Right kidney (tissue), 9 donors: ENCODE measurements at places on chromosomes 3 and 15.

DNA sequence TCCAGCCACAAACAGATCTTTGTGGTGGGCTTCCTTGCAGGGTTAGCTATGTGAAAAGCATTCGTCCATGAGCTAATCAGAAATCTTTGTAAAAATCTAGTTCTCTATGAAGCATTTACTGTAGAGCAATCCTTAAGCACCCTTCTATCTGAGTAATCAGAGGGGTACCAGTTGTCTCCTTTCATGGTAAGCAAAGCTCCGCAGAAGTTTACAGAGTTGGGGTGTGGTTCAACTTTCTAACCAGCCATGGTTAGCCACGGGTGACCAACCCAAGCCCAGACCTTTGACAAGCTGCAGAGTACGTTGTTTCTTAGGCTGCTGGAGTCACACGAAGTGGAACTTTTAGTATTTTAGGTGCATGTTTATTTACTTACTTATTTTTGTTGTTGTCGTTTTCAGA lies 77.4 kb downstream of the FLNB start:
- no peak for DNase-seq

DNA sequence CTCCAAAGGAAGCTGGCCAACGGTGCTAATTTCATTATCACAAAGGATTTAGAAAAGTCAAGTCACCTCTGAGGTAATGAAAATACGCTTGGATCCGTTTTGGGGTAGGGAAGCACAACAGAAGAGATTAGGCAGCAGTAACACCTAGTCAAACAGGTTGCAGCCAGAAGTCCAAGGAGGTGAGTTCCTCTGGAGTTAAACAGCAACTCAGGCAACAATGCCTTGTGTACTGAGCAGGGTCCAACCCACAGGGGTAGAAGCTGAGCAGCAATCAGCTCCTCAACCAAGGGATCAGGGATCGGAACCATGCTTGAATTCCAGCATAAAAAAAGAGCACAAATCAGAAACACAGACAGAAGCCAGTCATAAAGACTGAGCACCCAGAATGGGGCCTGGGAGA lies 88.1 kb upstream of the SPRED1 start:
- no peak for DNase-seq

GRCh38 chr3:6644070-6644929 lies 216.6 kb upstream of the GRM7 start:
- no peak for DNase-seq

- DNase-seq = no peak
These were observed 61.8 kb downstream of the GAP43 start for GRCh38 chr3:115685097-115685496.
